Stimulated activated CD8-positive, alpha-beta memory T cell treated with anti-CD3 and anti-CD28 coated beads, Interleukin-7, amount 100 ng/mL, for 1 hour (primary cell): ENCODE measurements at places on chromosomes 13 and 19.

DNA sequence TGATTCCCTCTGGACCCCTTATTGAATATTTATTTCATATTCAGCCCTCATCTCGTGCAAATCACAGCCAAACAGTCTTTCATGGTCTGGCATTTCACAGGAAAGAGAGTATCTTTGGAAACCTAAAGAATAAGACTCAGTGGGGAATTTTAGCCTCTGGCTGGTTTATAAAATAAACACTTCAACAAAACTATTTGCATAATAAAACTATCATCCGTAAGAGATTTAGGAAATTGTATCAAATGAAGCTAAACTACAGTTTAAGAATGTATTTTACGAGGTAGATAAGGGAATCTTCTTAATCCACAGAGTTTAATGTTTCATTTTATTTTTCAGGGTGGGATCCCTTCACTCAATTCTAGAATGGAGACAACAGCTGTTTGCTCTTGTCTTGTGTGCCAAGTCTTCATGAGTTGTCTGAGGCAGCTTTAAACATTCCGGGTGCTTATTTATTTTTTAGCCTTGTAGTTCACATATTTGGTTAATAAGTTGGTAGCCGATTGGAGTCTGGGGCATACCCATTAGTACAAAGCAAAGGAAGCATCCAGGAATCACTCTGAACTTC, 634.4 kb upstream of the KLF12 start:
- DNase-seq = no peak

- no peak for DNase-seq
Measured at GRCh38 chr13:34361560-34361959, 543.6 kb downstream of the RFC3 start.

- DNase-seq = no peak
Measured at GRCh38 chr19:3005345-3005744, 23.7 kb downstream of the TLE2 start.

GRCh38 chr19:42328854-42329253, 3.4 kb downstream of the MEGF8 start:
- no peak for DNase-seq

- DNase-seq = no peak
Measured at GRCh38 chr13:106850973-106851650, 283.2 kb upstream of the ARGLU1 start.

GRCh38 chr13:22399801-22400420, 729.0 kb downstream of the FGF9 start:
- no peak for DNase-seq

DNA sequence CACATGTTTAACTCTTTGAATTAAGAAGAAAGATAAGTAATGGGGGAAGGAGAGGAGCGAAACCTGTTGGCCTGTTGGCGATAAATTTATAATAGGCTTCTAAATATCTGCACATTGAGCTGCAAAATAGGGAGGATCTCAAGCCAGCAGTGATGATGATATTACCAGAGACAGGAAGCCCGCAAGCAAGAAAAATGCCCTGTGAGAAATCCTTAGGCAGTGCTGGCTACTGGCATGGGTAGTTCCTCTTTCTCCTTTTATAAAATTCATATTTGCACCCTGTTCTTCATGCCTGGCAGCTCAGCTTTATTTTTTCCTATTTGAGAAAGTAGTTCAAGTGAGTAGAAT, 858 bp upstream of the USP12 start:
- DNase-seq = no peak

- DNase-seq = no peak
Measured at GRCh38 chr19:32227561-32228165, 117.7 kb upstream of the ZNF507 start.

DNA sequence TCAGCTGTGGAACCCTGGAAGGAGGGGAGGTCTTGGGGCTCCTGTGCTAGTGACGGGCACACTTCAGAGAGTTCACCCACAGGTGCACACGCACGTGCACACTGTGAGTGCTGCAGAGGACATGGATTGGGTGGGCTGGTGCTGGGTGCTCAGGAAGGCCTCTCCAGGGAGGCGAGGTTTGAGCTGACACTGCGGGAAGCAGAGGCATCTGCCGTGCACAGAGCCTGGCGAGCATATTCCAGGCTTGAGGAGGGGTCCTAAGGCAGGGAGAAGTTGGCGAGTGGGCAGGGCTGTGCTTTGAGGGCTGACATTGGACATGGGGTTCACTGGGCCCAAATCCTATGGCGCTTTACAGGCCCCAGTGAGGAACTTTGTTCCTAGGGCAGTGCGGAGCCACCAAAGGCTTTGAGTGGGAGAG, 25.6 kb downstream of the CCDC8 start:
- no peak for DNase-seq

- peak; percentile 81 for DNase-seq
Measured at GRCh38 chr19:57320180-57321084, at the start of gene ZNF543. ZNF543 (plus strand) TSS chr19:57320472; CDS start chr19:57320854, 382 bp downstream.

DNA sequence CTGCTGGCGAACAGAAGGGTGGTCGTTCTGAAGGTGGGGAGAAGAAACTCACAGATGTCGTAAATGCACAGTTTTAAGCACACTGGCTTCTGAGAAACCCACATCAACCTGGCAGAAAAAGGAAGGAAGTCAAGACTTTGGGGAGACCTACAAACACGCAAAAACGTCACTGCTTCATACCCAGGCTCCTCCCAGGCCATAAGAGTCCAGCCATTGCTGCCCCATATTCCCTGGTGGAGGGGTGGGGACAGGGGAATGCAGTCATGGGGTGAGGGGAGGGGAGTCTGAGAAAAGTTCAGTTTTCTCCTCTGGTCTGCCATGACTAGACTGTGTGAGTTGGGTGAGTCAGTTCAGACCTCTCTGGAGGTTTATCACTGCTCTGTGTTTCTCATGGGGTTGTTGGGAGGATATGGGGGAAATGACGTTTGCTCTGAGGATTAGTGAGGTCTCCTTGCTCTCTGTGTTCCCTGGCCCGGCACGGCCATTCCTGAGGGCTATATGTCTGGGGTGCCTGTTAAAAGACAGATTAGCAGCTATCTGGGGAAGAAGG, 139.0 kb downstream of the FLT1 start:
- DNase-seq = no peak

- DNase-seq = no peak
Measured at GRCh38 chr13:30719525-30719914, 15.8 kb upstream of the ALOX5AP start.

DNA sequence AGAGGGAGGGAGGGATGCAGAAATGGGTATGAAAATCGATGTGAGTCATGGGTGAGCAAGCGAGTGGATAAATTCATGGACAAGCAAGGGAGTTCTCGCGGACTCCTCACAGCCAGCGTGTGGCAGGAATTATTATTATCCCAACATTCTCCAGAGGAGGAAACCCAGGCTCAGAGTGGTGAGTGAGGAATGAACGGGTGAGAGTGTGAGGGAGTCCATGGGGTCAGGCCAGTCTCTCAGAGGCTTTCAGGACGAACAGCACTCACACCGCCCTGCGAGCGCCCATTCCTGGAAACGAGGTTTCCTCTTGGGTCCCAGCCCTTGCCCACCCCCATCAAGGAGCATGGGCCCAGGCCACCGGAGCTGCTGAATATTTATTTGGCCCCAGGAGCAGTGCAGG, 6.3 kb upstream of the DNAAF3 start:
- DNase-seq = no peak

GRCh38 chr19:47707135-47707925, 5.9 kb upstream of the EHD2 start:
- DNase-seq = peak; percentile 59

GRCh38 chr13:48645845-48646244, 7.9 kb upstream of the CYSLTR2 start:
- DNase-seq = no peak

DNA sequence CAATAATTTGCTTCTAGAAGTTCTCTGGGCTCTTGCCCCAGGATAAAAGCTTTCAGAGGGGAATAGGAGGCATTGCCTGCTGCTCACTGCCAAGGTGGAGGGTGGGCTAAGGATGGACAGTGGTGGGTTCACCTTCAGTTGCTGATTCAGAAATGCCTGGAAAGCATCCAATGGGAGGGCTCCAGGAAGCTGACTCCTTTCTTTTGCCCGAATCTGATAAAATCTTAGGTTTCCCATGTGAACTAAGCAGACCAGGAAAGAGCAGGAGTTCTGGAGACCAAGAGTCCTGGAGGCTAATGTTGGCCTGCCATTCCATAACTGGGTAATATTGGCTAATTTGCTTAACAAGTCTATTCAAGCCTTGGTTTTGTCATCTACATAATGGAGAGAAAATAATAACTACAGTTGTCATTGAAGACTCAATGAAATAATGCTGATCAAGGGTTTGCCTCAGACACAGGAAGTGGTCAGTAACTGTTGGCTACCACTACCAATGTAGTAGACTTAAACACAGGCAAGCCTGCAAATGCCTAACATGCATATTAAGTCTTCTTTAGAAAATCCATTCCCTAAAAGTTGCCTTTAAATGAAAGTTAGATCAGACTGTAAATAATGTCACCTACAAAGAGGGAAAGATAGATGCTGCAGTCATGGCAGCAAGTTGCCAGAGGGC, 528.4 kb upstream of the NBEA start:
- no peak for DNase-seq

DNA sequence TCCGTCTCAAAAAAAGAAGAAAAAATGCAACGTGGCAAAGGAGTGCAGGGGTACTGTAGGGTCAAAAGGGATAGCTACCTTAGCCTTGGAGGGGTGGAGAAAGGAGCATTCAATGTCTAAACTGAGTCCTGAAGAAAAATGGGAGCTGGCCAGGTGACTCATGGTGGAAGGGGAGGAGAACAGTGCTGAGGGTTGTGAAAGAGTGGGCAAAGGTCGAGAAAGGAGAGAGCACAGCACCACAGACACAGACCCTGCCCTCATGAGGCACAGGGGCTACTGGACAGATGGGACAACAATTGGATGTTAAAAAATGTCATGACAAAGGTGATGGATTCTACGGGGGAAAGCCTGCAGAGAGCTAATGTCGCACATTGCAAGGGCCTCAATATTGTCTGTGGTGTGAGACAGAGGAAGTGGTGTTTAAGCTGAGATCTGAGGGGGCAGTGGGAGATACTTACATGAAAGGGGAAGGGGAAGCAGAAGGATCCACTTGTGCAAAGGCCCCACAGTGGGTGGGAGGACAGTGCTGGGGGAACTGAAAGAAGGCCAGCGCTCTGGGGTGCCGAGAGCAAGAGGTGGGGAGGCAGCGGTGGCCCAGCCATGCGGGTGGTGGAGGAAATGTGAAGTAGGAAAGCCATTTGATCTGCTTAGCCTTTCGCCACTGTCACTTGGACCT, 42.9 kb upstream of the URAD start:
- DNase-seq = no peak

DNA sequence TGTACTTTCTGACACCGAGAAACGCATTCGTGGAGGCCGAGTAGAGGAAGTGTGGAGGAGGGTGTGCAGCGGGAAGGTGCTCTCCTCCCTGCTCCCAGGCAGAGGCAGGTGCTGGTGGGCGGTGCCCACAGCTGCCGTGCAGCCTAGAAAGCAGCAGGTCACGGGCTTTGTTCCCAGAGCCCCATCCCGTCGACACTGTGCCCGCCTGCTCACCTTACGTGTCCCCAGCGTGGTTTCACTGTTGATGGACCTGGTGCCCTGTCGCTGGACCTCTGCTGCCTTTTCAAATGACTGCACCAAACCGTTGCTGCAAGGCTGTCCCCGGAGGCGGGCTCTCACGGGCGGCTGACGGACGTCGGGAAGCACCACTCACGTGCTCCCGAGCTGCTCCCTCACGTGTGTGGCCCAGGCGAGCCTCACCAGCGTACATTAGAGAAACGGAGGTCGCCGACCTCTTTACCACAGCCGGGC, 20.8 kb downstream of the PLEKHJ1 start:
- DNase-seq = no peak

DNA sequence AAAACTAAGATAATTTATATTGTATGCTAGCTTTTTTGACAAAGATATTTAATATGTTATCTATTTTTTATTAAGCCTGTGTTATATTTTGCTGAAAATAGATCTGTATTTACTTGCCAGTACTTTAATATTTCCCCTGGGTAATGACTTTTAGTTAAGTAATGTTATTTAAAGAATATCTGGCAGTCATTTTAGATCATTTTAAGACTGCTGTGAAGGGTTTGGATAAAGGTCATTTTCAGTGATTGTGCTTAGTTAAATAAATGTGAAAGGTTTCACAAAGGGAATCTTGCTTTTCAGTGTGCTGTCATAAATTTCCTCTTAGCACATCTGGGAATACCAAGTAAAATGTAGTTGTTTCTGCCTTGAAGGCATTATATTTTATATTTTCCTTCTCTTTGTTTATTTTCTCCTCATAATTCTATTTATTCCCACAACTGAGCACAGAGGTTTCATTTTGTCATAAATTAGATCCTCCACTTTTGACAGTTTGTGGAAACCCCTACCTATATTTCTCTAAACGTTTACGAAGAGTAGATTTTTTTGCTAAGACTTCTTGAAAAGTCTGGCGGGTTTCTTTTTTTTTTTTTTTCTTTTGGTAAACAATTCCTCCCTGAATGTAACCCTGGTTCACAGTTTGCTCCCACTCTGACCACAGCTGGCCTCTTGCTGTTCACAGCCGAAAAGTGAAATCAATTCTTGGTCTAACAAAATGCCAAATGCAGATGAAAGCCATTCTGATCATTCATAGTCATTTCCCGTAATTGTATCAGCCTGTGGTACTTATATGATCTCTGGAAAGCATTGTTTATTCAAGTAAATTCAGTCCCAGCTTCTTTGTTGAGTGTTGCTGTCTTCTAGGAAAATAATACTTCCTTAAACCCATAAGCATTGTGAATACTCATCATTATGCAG, 87.8 kb downstream of the MAB21L1 start:
- no peak for DNase-seq

- peak; percentile 30 for DNase-seq
Measured at GRCh38 chr19:4057931-4058692, 8.6 kb downstream of the ZBTB7A start.

DNA sequence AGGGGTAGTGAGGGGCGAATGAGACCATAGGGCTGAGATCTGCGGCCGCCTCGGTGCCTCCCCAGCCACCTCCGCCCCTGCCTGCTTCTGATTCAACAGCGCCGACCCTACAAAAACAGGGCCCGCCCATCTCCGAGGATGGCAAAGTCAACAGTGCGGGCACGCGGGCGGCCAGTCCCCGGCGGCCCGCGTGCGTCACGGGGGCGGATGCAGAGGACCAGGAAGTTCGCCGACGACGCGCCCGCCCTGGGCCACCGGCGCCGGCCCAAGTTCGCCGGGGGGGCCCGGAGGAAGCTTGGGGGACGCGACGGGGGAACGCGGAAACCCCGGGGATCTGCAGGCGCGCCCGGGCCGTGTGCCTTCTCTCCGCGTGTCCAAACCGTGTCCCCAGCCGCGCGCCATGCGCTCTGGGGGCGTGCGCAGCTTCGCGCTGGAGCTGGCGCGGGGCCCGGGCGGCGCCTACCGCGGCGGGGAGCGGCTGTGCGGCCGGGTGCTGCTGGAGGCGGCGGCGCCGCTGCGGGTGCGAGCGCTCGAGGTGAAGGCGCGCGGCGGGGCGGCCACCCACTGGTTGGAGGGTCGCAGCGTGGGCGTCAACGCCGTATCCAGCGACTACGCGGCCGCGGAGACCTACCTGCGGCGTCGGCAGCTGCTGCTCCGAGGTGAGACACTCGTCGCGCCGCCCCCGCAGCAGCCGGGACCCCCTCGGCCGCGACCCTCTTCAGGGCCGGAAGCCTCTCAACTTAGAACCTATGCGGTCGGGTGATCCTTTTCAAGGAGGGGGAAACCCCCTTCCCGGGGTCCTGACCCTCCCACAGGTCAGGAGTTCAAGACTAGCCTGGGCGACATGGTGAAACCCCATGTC, 6.8 kb upstream of the ARRDC2 start:
- DNase-seq = peak; percentile 76

- no peak for DNase-seq
Measured at GRCh38 chr19:5006201-5006600, 37.3 kb downstream of the KDM4B start.
